ENCODE measurements at places on chromosomes 7 and 10.

GRCh38 chr7:44463169-44463808, 27.2 kb downstream of the NUDCD3 start:
- no peak for DNase-seq

- no peak for DNase-seq
These were observed 215.5 kb downstream of the LRMDA start for GRCh38 chr10:75646916-75647315.

DNA sequence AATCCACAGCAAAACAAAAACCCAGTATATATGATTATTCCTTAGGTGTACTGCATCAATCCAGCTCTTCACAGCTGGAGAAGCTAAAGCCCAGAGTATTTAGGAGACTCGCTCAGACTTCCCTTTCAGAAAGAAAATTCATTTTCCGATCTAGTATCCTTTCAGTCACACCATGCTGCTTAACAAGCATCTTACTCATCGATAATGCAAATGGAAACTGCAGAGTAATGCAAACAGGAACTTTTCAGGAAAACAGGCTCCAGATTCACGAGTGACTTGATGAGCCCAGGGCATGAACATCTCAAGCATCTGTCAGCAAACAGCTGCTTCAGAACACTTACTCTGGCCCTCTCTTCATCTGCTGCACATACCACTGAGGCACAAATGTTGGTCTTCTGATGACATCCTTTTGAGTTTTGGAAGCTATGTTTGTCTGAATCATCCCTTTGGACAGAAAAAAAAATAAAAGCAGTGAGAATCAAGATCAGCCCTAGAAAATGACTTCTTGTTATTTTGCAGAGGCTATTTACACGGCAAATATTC, 24.9 kb upstream of the ZC3HAV1L start:
- no peak for DNase-seq

- DNase-seq, result no peak
These were observed 444.8 kb downstream of the GLRX3 start for GRCh38 chr10:130580975-130581374.

DNA sequence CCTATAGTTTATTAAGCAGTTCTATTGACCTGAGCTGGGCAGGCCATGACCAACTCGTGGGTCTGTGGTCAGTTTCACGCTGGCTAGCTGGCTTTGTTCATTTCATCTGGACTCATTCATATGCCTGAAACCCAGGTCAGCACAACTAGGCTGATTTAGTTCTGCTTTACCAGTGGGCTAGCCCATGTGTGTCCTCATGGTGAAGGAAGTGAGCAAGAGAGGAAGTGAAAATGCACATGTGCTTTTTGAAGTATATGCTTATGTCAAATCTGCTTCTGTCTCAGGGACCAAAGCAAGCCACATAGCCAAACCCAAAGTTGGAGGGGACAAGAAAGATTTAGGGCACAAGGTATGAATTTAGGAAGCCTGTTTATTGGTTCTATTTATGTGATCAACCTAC, 154.5 kb downstream of the RNF133 start:
- no peak for DNase-seq
